ENCODE measurements at places on chromosomes 6 and 20. TPM values are rescaled to one million over a fixed set of nuclear protein-coding genes. Genes with fewer than 3 reads are reported as not detected.

PRSS16 gene
- total RNA-seq: 0.41 TPM

IER3 gene
- 2.4 TPM for total RNA-seq

OPN5 gene
- total RNA-seq: not detected

ANGPT4 gene
- total RNA-seq: not detected

PRDM13 gene
- total RNA-seq: not detected

SYCP2L gene
- total RNA-seq: 5.7 TPM

NOL4L gene
- 13.0 TPM for total RNA-seq

SPATA25 gene
- 2.0 TPM for total RNA-seq

DNA sequence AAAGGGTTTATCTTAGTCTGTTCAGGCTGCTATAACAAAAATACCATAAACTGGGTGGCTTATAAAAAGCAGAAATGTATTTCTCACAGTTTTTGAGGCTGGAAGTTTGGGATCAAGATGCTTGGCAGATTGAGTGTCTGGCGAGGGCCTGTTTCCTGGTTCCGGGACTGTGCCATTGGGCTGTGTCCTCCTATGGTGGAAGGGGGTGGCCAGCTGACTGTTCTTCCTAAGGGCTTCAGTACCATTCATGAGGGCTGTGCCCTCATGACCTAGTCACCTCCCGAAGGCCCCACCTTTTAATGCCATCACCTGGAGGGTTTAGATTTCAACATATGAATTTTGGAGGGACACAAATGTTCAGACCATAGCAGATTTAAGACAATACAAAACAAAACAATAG is 91.2 kb downstream of the ARID1B start:
- no peak for DNase-seq

- no peak for DNase-seq
Measured at GRCh38 chr20:535958-536357, 7.6 kb downstream of the CSNK2A1 start.

GRCh38 chr20:10524643-10525042 is 89.5 kb downstream of the SLX4IP start:
- DNase-seq: no peak

- DNase-seq: no peak
Measured at GRCh38 chr6:50952092-50952907, 133.6 kb downstream of the TFAP2B start.

GRCh38 chr6:142325111-142325510 is 23.3 kb downstream of the ADGRG6 start:
- no peak for DNase-seq

GRCh38 chr6:33949877-33950435 is 146.2 kb upstream of the MLN start:
- no peak for DNase-seq

GRCh38 chr20:25372584-25373336 is 17.9 kb downstream of the ABHD12 start:
- no peak for DNase-seq
